Esophagus (tissue), 2 donors: ENCODE measurements at places on chromosomes 6 and 20. TPM values are rescaled to one million over a fixed set of nuclear protein-coding genes. Genes with fewer than 3 reads are reported as not detected.

The PROKR2 gene
- polyA plus RNA-seq: not detected

The LGSN gene
- not detected for polyA plus RNA-seq

The PRKN gene
- polyA plus RNA-seq: 0.28 TPM

The EFCAB8 gene
- polyA plus RNA-seq: 0.11 TPM

The LY6G6D gene
- polyA plus RNA-seq: 0.67 TPM

The TREML2 gene
- polyA plus RNA-seq: 0.01 TPM

The MUC22 gene
- 5.8 TPM for polyA plus RNA-seq

The C6orf141 gene
- polyA plus RNA-seq: 9.7 TPM

The TPBG gene
- 23.7 TPM for polyA plus RNA-seq

The SIRPD gene
- not detected for polyA plus RNA-seq

The RNF182 gene
- polyA plus RNA-seq: 0.08 TPM

The TAP2 gene
- 19.3 TPM for polyA plus RNA-seq
